ENCODE measurements at places on chromosomes 1 and 21.

- no peak for DNase-seq
Observed at GRCh38 chr1:109991400-109991925, 6.9 kb downstream of the AHCYL1 start.

GRCh38 chr1:221089273-221089672 is 210.0 kb downstream of the HLX start:
- DNase-seq = no peak

DNA sequence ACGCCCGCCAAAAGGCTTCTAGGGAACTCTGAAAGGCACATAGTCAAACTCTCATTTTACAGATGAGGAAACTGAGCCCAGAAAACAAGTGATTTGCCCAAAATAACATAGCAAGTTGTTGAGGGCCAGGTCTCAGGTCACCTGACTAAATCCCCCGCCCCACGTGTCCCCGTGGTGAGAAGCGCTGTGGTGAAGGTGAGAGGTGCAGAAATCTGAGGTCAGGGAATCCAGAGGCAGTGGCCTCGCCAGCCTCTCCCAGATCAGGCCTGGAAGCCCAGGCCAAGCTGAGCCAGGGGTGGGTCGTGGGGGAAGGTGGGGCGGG is 5.1 kb downstream of the HDGF start:
- no peak for DNase-seq

DNA sequence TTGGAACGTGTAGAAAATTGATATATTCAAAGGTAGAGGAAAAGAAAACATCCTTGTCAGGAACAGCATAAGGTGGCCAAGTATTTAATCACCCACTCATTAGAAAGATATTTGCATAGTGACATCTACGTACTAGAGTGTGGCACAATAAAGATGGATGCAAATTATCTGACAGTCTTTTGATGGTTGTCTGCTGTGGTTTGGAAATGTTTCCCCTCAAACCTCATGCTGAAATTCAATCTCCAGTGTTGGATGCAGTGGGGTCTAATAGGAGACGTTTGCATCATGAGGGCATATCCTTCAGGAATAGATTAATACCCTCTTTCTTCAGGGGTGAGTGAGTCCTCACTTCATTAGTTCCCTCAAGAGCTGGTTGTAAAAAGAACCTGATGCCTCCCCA is 34.1 kb upstream of the RUNX1 start:
- DNase-seq = no peak

GRCh38 chr1:76826072-76826845 is 41.0 kb upstream of the ST6GALNAC5 start:
- no peak for DNase-seq

DNA sequence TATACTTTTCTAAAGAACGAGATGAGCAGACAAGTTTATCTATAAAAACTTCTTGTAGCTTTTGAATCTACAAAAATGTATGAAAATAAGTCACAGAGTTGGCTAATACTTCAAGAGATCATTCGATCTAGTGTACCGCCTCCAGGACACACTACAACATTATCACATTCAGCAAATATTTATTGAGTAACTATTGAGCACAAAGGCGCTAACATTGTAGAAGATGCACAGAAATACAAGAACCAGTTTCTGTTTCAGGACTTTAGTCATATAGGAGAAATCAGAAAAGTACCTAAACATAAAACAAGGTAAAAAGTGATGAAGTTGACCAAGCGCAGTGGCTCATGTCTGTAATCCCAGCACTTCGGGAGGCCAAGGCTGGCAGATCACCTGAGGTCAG is 20.6 kb downstream of the WASF2 start:
- DNase-seq = no peak

GRCh38 chr1:147167365-147167764 is 4.9 kb downstream of the PRKAB2 start:
- peak; percentile 93 for DNase-seq

GRCh38 chr1:184769241-184769640 is 14.6 kb upstream of the EDEM3 start:
- no peak for DNase-seq

DNA sequence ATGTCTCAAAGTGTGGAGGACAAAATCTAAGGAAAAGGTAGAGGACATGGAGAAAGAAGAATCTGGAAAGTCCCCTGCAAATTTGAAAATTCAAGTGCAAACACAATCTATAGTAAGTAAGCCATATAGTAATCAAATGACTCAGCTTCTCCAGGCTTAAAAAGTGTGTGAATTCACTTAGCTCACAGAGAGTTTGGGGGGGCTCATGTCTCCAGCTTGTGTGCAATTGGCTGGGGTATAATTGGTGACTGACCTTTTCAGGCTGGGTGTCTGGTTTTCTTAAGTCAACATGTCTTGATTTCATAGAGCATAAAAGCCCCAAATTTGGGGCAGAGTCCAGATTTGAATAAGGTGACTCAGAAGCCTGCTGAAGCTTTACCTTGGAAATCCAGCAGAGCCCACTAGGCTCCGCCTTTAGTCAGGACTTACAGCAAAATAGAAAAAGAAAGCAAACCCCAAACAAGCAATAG is 8.6 kb downstream of the CLDN14 start:
- no peak for DNase-seq

- DNase-seq = no peak
Observed at GRCh38 chr1:31926252-31926651, 11.9 kb downstream of the PTP4A2 start.

GRCh38 chr1:85683292-85684025 is 24.8 kb downstream of the ZNHIT6 start:
- no peak for DNase-seq

- no peak for DNase-seq
Observed at GRCh38 chr21:44520326-44521300, 19.4 kb downstream of the KRTAP10-1 start.

- DNase-seq = no peak
Observed at GRCh38 chr1:72433591-72433990, 151.3 kb upstream of the NEGR1 start.

GRCh38 chr1:86703696-86704457 is 499 bp upstream of the SH3GLB1 start:
- no peak for DNase-seq

DNA sequence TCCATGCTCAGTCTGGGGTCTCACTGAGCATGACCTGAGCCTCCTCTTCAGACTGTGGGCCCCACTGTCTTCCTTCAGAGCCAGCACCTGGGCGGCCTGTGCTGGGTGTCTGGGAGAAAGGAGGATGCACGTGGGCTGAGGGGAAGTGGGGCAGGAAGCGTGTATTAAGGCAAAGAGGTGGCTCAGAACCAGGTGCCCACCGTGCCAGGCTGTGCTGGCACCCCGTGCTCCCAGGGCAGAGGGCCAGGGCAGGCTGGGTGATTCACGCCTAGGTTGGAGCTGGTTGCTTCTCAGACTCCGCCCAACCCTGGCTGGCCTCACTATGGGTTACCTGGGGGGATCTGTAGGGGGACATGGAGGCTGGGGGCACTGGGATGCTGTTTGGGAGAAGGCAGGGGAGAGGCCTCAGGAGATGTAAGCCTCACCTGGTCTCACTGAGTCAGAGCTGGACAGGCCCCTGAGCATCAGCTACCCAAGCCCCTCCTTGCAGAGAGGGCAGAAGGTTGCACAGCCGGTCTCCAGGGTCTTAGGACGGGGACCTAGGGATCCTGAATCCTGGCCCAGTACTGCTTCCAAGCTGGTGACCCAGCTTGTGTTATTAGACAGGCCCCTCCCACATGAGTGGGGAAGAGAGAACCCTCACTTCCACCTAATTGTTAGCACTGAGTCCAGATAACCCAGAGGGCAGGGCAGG is 18.6 kb upstream of the PADI1 start:
- no peak for DNase-seq

DNA sequence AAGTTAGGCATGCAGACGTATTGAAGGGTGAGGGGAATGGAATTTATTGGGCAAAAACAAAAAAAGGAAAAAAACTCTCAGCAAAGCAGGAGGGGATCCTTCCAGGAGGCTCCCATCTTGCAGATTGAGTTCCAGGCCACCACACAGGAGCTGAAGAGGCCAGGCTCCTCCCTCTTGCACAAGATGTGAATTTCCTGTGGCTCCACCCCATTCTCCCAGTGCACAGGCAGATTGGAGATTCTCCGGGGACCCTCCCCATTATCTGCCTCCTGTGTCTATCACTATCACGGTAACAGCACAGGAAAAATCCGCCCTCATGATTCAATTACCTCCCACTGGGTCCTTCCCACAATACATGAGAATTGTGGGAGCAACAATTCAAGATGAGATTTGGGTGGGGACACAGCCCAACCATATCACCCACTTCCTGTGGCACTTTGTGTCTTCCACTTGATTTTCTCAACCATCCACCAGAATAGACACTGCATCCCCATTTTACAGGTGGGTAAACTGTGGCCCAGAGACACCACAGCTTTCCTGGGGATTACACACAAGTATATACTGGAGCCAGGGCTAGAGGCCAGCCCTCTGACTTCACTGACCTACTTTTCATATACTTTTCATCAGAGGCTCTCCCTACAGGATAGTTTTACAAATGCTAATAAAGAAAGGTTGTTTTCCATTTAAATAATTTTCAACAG is 18.9 kb upstream of the COL6A1 start:
- DNase-seq = no peak

DNA sequence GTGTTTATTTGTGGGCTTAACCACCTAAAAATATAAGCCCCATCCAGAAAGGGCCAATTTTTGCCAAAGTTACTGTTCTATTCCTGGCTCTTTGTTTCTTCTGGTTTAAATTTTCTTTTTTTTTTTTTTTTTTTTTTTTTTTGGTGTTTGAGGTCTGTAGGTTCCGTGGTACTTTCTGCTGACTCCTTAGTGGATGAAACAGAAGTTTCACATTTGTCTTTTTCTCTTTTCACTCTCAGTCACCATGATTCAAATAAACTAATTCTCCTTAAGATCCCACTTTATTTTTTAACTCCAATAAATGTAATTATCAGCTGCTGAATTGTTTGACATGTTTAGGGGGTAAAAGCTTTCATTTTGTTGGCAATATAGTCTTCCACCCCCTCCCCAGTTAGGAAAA is 322.3 kb downstream of the CHRM3 start:
- DNase-seq = no peak

DNA sequence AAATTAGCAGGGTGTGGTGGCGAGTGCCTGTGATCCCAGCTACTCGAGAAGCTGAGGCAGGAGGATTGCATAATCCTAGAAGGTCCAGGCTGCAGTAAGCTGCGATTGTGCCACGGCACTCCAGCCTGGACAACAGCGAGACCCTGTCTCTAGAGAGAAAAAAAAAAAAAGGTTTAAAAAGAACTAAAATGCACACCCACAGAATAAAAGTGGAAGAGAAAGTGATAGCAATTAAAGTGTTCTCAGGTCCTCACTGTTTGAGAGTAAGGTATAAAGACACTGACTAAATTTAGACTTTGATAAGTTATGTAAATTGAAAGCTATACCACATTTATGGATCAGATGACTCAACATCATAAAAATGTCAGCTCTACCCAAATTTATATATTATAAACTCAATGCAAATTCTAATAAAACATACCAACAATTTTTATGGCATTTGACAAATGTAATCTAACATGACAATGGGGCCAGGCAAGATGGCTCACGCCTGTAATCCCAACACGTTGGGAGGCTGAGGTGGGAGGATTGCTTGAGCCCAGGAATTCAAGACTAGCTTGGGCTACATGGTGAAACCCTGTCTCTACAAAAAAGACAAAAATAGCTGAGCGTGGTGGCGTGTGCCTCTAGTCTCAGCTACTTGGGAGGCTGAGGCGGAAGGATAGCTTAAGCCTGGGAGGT is 11.8 kb downstream of the ZBTB17 start:
- DNase-seq = no peak

DNA sequence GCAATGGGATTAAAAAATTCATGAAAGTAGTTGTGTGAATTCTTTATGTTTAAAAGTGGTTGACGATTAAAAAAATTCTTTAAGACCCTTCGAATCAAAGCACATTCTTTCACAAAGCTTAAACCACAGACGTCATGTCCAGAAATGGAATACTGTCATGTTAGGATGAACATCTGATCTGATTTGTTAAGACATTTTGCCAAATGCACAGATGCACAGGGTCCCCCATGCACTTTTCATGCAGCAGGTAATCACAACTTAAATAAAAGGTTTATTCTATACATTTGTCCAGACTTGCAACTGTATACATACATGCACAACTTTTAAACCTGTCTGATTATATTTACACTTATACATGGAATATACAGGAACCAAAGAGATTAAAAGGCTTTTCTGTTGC is 103.3 kb downstream of the NRIP1 start:
- DNase-seq = no peak

DNA sequence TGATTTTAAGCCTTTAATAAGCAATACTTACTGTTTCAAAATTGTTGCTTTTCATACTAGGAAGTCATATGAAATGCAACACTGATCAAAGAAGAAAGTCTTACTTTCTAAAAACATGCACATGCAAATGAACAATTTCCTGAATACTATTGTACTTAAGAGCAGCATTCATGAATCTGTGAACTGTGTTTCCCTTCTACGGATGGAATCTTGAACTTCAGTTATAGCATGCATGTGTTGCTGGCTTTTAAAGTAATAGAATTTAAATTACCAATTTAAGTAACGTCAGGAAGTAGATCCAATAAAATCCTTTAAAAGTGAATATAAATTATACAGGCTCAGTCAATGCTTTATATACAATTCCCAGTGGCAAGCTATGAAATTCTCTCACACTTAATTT is 348.9 kb downstream of the KCNT2 start:
- DNase-seq = no peak

Data from AG04449 (cell line).